ENCODE measurements at places on chromosomes 2 and 18.
A peak's percentile ranks its signal among the peaks of the same experiment; 100 is the strongest.

GRCh38 chr18:78624646-78625279 lies 354.9 kb upstream of the SALL3 start:
- no peak for DNase-seq

GRCh38 chr2:1591978-1592907 lies 152.1 kb downstream of the PXDN start:
- no peak for DNase-seq

DNA sequence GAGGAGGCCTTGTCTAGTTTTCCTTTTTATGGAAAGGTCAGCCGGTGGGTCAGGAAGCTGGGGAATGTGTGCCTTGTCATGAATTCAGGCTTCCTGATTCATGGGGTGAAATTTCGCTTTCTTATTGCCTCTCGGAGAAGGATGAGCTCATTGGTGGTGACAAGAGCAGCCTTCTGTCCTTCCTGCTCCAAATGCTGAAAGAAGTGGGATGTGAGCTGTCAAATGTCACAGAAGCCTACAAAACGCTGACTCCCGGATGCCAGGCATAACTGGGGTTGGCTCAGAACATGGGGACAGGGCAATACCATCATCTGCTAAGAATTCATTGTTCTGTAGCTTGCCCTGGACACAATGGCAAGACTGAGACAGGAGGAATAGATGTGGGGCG lies 55.8 kb upstream of the FAM136A start:
- no peak for DNase-seq

- DNase-seq, result peak; percentile 37
Observed at GRCh38 chr2:127531221-127531648, 4.2 kb upstream of the MYO7B start.

- no peak for DNase-seq
Observed at GRCh38 chr2:134926231-134926931, 7.8 kb downstream of the CCNT2 start.

GRCh38 chr2:191566344-191566743 lies 111.6 kb upstream of the NABP1 start:
- peak; percentile 72 for DNase-seq

DNA sequence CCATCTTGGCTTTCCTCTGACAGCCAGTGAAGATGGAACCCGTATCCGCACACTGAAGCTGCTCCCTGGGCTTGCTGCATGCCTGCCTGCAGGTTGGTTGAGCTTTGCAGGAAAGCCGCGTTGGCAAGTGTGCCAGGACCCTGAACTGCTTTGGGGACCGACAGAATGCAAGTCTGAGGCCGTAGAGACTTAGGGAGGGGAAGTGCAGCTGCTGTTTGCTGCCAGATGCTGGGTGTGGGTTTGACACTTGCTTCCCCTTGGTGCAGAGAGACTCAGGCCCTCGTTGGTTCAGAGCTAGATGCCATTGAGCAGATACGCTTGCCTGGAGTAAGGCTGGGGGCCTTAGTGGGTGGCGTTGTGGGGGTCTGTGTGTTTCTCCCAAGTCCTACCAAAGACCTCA lies 13.1 kb upstream of the PHLPP1 start:
- DNase-seq, result no peak

DNA sequence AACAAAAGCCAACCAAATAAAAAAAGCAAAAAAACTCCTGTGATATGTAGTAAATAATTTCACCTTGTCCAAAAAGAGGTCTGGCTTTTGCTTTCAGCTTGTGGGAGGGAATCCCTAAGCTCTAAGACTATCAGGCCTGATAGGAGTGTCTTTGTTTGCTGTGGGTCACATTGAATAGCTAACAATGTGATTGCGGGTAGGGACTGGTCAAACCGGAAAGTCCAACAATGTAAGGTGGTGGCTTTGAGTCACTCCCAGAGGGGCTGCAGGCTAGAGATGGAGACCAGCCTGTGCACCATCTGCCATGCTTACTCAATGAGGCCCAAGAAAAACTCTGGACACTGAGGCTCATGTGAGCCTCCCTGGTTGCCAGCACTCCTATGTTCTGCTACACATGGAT lies 192.9 kb downstream of the TFCP2L1 start:
- DNase-seq, result peak; percentile 37

All from LoVo (cell line).